Heart left ventricle (tissue), 16 donors: ENCODE measurements at places on chromosomes 16 and 17. TPM values are rescaled to one million over a fixed set of nuclear protein-coding genes. Genes with fewer than 3 reads are reported as not detected.

- no peak for DNase-seq
Observed at GRCh38 chr17:19344311-19345066, 18.0 kb downstream of the B9D1 start.

DNA sequence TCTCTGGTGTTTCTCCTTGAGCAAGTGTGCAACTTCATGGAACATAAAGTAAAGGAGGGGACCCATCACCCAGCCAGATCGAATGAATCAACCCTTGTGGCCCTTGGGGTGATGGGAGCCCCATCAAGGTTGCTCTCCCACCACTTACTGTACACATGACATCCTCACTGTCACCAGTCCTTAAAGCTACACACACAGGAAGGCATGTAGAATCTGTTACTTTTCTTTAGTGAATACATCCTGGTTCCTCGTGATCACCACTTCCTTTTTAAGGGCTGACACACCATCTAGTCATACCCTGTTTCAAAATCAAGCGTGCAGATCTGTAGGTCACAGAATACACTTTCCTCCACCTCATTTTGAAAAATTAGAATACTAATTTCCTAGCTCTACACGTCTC, 22.6 kb upstream of the MPHOSPH6 start:
- no peak for DNase-seq

GRCh38 chr17:57782647-57783337, 37.7 kb upstream of the CCDC182 start:
- no peak for DNase-seq

- DNase-seq = peak; percentile 69
Observed at GRCh38 chr16:17404941-17405689, 65.6 kb downstream of the XYLT1 start.

IL17C gene
- not detected for total RNA-seq

GRB2 gene
- total RNA-seq = 59.3 TPM

HIC1 gene
- 12.2 TPM for total RNA-seq
